Stimulated activated CD4-positive, alpha-beta T cell treated with anti-CD3 and anti-CD28 coated beads, Interleukin-15, amount 100 ng/mL, for 1 hour (primary cell): ENCODE measurements at places on chromosomes 11 and 22.

DNA sequence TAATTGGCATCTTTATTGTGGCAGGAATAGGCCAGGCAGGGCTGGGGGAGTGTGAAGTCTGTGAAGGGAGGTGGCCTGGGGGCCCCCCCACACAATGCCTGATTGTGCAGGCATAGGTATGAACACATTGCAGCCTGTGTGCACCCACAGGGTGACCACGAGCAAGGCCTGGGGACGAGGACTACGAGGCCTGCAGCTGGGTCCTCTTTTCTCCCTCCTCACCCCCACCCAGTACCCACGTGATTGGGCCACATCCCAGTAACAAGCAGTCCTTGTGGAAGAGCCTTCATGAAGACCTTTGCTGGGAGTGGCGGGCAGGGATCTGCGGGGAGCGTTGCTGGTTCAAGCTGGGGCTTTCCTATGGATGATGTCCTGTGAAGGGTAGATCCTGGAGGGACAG lies 29.3 kb downstream of the ZBTB16 start:
- no peak for DNase-seq

GRCh38 chr22:29821291-29822016 lies 16.6 kb downstream of the ASCC2 start:
- no peak for DNase-seq

- no peak for DNase-seq
These were observed 8.8 kb downstream of the ZBED4 start for GRCh38 chr22:49862496-49862776.

- DNase-seq = no peak
These were observed 113.7 kb downstream of the INSC start for GRCh38 chr11:15228331-15228849.

DNA sequence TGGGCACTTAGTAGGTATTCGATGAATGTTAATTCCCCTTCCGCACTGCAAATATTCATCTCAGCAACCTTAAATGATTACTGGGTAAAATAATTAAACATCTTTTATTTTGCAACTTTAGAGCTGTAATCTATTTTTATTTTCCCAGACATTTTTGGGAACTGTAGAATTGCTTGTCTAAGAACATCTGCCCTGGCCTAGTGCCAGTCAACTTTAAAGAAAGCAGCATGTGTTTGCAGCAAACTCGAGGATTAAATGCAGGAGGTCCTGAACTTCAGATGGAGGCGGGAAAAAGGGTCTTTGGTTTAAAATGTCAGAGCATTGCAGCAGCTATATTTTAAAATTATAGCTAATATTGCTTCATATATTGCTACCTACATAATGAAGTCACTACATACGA lies 190.0 kb downstream of the PGR start:
- no peak for DNase-seq

DNA sequence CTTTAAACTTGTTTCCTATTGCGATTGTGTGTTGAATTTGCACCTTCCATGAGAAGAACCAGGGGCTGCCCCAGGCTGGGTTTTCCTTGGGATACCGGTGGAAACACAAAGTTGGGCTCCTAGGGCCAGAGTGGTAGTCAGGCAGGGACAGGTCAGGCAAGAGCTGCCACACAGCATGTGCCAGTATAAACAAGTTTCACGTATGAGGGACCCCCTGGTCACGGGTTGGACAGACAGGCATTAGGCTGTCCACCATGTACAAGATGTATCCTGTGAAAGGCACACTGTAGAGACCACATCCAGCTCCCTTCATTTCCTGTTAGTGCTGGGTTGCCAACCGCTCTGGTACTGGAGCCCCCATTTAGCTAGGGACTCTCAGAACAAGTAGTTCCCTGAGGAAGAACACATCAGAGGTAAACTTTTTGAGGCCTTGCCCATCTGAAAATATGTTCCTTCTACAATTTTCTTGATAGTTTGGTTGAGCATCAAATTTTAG lies 8.8 kb downstream of the UPB1 start:
- DNase-seq = no peak

DNA sequence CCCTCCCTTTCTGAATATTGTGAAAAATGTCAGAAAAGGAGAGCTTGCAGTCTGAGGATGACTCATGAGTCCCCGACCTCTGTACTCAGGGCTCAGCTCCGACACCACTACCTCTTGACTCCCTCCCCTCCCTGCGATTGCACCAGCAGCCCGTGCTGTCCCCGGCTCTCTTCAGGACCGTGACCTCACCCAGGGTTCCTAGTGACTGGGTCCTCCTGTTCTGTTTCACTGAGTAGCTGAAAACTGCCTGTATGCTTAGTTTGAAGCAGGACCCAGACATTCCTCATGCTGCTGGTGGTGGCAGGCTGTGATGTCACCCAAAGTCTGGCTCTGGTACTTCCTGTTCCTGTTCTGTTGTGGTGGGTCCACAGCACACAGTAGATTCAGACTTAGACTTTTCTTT lies 11.7 kb downstream of the PHRF1 start:
- DNase-seq = peak; percentile 49

DNA sequence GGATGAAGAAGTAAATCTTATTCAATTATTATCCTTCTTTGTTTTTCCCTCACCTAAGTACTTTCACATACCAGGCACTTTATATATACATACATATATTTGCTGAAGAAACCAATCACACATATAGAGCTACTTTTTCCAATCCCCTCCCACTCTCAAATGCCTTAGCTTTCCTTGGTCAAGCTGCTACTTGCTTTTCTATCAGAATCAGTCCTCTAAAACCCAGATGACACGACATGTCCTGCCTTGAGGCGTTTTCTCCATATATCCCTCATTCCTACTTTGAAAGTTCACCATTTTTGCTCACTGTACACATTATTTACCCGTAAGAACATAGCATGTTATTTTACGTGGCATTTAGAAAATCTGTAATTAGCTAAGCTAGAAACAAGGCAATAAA lies 5.4 kb downstream of the RAB38 start:
- DNase-seq = no peak

DNA sequence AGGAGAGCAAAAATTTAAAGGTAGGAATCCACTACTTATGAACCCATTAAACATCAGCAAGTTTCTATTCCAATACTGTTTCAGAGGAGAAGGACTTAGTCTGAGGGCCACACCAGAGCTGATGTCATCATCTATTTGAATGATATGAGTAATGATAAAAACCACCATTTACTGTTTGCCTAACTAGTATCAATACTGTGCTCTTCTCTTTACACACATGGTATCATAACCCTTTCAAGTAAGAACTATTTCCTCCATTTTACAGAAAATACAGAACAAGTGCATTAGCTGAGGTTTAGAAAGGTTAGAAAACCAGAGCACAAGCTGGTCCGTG lies 651.3 kb upstream of the KIRREL3 start:
- DNase-seq = no peak

DNA sequence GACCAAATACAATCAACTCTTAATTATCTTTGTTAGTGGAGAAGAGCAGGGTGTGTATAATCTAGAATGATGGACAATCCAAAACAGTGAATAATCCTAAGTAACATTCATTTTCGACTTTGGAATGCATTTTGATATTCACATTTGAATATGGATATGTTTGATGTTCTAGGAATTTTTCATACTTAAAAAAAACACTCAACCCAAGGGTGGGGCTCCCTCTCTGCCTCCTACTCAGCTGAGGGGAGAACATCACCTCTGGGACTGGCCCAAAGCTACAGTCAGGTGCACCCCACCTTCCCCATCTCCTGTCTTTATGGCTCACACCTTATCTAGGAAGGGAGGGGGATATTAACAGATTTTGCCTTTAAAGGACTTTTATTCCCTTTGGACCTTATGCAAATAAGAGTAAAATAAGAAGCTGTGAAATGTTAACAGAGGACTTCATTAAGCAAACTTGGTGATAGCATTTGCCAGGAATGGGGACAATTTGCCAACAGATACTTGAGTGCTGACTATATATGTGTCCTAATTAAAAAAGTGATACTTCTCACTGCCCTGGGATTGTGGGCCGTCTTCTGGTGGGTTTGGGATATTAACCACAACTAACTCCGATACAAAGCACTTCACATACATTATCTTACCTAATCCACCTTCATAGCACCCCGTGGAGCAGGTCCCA lies 187.0 kb downstream of the ST3GAL4 start:
- DNase-seq = no peak

GRCh38 chr11:65506290-65506771 lies 7.5 kb downstream of the MALAT1 start:
- DNase-seq = no peak

- no peak for DNase-seq
These were observed 76.8 kb downstream of the MED15 start for GRCh38 chr22:20584029-20584871.

DNA sequence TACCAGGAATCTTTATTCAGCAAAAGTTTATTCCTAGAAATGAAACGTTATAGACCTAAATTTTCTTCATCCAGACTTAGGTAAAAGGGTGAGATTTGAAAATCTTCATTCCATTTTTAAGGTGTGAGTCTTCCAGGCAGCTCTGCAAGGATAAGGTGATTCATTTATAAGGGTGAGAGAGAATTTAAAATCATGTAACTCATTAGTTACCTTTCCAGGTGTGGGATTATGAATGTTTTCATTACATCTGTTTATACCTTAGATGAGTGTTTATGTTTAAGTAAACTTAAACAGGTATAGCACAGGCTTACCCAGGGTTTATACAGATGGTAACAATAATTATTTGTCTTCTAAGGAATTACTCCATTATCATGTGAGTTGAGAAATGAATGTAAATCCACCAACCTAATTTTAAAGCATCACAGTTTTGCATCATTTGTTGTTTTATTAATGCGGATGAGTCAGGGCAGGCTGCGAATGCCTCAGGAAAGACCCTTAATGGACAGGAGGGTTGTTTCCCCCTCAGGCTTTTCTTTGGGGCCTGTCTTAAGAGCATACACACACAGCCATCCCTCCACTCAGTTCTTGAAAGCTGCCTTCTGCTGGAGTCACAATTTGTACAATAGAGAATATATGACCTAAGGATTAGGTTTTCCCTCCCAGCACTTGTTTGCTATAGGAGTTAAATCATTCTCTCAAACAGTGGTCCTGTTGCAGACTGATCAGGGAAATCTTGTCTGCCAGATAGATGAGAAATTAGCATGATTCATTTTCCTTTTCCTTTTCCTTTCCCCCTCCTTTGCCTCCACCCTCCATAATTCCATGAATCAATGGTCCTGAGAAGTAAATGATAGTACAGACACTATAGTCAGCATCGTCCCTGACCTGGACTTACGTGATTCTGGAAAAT lies 3.0 kb downstream of the PRSS23 start:
- DNase-seq = no peak

GRCh38 chr11:131544591-131544990 lies 174.2 kb downstream of the NTM start:
- no peak for DNase-seq

DNA sequence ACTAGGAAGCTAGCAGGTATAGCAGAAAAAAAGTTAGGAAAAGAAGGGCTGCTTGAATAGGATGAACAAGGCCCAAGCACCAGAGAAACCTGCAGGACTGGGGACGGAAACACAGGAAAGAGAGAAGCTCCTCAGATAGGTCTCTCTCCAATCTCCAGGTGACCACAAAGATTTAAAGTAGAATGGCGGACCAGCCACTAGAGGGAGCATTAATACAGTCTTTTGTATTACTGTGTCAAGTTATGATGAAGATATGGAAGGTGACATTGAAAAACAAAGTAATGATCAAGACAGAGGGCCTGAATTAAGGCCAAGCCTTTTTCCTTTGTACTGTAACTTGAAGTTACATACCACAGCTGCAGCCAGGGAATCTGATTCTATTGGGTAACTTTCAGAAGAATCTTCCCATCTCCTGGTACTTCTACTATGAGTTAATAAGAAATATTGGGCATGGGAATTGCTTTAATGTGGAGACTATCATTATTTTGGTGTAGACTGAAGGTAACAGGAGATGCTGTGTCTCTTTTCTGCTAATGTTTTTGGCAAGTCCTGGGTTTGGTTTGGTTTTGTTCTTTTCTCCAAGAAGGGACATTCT lies 33.8 kb downstream of the OR2AG2 start:
- peak; percentile 27 for DNase-seq

GRCh38 chr11:104546501-104546900 lies 351.8 kb downstream of the CASP12 start:
- no peak for DNase-seq

GRCh38 chr11:129612447-129612961 lies 203.1 kb upstream of the TMEM45B start:
- DNase-seq = no peak

GRCh38 chr11:101914341-101914737 lies 471 bp upstream of the CEP126 start:
- no peak for DNase-seq

- DNase-seq = no peak
These were observed 634.1 kb upstream of the LRRC4C start for GRCh38 chr11:42093541-42093940.

- no peak for DNase-seq
These were observed 54.6 kb upstream of the TOP3B start for GRCh38 chr22:22037229-22037628.

DNA sequence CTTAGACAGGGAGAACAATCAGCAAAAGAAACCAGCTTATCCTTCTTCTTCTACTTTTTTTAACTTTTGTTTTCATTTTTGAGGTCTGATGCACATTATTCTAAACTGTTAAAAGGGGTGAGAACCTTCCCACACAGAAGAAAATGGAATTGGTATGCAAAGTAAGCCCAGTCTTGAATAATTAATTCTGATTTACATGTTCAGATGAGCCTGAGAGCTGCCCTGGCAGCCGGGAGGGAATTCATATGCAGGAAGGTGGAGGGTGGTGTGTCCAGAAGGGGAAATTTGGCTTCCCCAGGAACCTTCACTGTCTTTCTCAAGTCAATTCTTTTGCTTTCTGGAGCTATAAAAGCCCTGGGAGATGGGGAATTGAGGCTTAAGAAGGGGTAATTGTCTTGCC lies 181.0 kb downstream of the INSC start:
- DNase-seq = no peak

GRCh38 chr22:19596680-19597398 lies 72.6 kb upstream of the CLDN5 start:
- DNase-seq = no peak

- no peak for DNase-seq
These were observed 380.0 kb upstream of the CCDC90B start for GRCh38 chr11:83666149-83666548.

- DNase-seq = no peak
These were observed 77.4 kb downstream of the SOX6 start for GRCh38 chr11:16278979-16279378.

DNA sequence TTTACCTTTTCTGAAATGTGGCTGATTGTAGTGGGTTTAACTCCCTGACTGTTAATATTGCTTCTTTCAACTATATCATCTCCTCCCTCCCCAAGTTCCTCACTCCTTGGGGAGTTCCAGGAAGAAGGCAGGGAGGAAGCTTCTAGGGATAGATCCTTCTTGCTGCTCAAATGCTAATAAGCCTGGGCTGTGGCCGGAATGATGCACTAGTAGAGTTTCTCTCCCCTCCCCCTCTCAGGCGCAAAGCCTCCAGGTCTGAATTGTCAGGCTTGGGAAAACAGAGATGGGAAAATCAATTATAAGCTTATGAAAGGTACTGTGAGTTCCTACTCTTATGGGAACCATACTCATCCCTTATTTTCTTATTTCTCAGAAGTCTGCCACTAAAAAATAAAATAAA lies 30.8 kb downstream of the FEZ1 start:
- DNase-seq = no peak

GRCh38 chr11:76744186-76745043 lies 38.7 kb upstream of the TSKU start:
- no peak for DNase-seq

- DNase-seq = no peak
These were observed 3.5 kb downstream of the NXPE1 start for GRCh38 chr11:114556135-114556534.

- DNase-seq = no peak
These were observed 56.5 kb upstream of the ARHGAP32 start for GRCh38 chr11:129248618-129249017.
